ENCODE measurements at places on chromosomes 7 and 10.

DNA sequence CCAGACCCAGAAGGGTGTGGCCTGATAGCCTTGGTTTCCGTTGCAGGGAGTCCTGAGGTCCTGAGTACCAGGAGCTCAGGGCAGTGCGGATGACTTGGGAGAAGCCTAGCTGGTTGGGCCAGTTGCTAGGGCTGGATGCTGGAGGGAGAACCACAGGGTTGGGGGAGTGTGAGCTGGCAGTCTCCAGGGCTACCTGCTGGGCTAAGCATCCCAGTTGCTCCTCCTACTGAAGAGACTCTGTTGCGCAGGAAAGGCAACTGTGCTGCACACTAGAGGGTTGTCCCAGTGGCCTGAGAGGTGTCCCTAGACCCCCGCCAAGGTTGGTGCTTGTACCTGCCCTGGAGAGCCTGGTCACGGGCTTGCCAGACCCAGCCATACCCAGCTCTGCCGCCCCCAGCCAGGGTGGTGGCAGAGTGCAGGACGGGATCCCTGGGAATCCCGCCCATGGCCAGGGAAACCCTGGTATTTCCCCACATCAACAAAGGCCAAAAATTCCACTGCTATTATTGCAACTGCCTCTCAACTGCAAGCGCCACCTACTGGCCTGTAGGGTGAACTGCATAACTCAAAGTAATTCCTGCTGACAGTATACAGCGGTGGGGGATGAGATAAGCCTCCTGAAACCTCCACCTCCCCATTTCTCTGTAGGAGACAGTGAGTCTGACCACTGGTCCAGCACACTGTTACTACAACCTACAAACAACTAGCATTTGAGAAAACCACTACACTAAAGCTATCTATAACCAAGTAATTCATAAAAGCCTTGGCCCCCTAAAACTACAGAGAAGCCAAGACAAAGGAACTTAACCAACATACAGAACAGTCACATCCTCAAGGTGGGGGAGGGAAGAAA is 67.6 kb upstream of the DDC start:
- DNase-seq = peak; percentile 60

DNA sequence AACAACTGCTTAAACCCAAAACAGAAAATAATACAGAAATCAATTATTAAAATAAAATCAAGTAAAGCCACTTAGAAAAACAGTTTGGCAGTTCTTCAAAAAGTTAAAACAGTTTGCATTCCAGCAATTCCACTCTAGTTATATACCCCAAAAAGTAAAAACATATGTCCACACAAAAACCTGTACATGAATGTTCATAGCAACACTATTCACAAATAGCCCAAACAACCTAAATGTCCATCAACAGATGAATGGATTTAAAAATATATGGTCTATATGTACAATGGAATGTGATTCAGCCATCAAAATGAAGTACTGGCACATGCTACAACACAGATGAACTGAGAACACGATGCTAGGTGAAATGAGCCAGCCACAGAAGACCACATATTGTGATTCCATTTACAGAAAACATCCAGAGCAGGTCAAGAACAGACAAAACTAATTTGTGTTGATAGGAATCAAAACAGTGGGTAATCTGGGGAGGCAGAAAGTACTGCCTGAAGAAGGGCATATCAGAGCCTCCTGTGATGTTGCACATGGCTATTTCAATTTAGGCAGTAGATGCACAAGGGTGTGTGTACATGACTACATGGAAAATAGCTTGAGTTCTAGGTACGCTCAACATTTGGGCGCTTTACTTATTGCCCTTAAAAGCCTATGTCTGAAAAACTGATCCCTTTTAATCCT is 66.3 kb downstream of the CYTH3 start:
- peak; percentile 24 for DNase-seq

- no peak for DNase-seq
Measured at GRCh38 chr10:28058746-28059145, 59.9 kb upstream of the ODAD2 start.

- DNase-seq = no peak
Measured at GRCh38 chr7:75900617-75901315, 14.2 kb upstream of the POR start.

DNA sequence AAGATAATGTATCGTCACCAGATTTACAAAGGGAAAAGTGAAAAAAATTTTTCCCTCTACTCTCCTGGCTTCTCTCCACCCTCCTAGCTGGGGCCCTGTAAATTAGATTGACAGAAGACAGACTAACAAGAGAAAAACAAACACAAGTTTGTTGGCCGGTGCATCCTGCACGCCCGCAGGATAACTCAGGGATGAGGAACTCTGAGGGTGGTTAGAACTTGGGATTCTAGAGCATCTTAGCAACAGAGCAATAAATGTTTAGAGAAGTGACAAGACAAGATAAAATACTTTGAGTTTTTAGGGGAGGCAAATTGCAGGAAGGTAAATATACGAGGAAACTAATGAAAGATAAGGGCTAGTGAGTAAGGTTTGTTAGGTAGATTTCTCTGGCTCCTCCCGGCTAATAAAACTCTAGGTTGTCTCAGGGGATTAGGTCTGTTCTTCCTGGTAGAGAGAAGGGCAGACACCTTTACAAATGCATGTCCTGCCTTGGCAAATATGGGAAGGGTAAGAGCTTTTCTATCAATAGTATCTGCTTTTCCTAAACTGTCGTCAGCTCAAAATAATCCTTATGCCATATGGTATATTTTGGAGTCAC is 4.3 kb upstream of the UCN3 start:
- no peak for DNase-seq

DNA sequence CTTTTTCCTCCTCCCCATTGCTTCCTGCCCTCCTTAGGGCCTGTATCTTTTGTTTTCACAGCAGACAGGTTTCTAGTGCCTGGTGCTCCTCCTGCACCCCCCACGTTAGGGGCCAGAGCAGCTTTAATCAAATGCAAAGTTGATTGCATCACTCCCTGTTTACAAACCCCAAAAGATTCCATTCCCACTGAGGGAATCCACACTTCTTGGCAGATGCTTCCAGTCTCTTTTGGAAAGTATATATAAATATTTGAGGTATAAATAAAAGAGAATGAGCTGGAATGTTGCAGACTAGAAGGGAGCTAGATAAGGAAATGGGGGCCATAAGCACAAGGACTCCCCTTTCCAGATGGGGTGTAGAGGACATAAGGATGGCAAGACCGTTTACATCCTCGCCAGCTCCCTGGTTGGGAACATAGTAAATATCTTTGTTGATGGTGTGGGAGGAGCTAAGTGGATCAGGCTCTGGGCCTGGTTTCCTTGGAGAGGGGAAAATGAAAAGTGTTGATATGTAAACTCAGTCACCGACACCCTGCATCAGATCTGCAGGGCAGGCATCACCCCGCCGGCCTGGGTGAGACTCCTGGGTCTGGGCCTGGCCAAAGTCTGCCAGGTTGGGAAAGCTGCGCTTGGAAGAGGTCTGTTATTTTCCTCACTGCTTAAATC is 6.2 kb downstream of the RARRES2 start:
- DNase-seq = peak; percentile 90

GRCh38 chr10:10804998-10805740 is 212.5 kb upstream of the CELF2 start:
- DNase-seq = no peak

GRCh38 chr7:116951366-116952292 is 1.7 kb upstream of the ST7 start:
- DNase-seq = peak; percentile 33

- DNase-seq = peak; percentile 3
Measured at GRCh38 chr7:43232366-43232765, 119.9 kb downstream of the HECW1 start.

DNA sequence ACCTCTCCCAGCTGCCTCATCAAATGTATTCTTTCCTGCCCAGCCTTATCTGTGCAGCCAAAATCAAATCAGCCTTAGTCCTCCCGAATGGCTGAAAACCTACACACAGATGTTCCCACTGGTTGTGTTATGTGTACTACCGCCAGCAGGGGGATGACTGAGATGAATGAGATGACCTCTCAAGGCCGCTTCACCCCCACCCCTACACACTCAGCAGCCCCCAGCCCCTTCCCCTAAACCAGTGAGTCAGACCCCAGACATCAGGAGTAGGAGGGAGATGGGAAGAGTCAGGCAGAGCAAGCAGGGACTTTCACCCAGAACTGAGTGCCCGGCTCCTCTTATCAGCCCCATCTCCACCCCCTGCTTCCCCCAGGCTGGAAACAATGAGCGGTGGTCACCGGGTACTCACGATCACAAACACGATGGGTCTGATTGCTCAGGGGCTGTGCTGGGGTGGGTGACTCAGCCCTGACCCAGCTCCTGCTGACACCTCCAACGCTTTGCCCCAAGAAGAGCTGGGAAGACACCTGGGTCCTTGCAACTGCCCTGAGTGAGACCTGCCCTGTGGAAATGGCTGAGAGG is 6.5 kb upstream of the C10orf105 start:
- peak; percentile 30 for DNase-seq

GRCh38 chr10:28201410-28202400 is 101.2 kb downstream of the MPP7 start:
- DNase-seq = no peak

GRCh38 chr10:108039821-108040584 is 875.5 kb upstream of the SORCS1 start:
- no peak for DNase-seq
